ENCODE measurements at places on chromosomes 4 and X. TPM values are rescaled to one million over a fixed set of nuclear protein-coding genes. Genes with fewer than 3 reads are reported as not detected.

- DNase-seq = no peak
Measured at GRCh38 chr4:107066621-107067020, 30.5 kb upstream of the DKK2 start.

LDOC1 gene
- total RNA-seq = 137 TPM

- no peak for DNase-seq
Measured at GRCh38 chrX:154059231-154059630, 38.3 kb downstream of the MECP2 start.

GRCh38 chr4:76616526-76616925 lies 181.5 kb downstream of the SHROOM3 start:
- DNase-seq = no peak

DNA sequence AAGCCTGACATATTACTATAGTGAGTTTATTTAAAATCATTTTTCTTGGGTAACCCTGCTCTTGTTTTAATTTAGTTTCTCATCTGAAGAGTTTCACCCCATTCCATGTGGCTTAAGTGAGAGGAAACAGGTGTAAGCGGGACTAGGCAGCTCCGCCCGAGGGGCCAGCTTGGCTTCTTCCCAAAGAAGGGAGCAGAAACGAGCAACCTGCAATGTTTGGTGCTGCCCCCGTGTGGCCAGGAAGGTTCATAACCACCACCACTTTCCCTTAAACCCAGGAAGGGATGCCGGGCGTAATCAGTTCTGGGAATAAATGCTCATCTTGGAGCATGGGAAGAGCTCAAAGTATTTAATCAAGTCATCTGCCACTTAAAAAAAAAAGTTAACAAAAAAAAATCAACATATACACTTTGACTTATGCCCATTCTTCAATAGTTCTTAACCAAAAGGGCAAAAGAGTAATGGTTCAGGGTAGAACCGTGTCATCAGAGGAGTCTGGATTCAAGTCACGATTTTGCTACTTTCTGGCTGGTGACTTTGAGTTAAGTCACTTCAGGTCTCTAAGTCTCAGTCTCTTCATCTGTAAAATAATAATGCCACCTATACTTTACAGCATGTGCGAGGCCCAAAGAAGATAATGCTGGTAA lies 147.9 kb downstream of the NSUN7 start:
- peak; percentile 83 for DNase-seq

DNA sequence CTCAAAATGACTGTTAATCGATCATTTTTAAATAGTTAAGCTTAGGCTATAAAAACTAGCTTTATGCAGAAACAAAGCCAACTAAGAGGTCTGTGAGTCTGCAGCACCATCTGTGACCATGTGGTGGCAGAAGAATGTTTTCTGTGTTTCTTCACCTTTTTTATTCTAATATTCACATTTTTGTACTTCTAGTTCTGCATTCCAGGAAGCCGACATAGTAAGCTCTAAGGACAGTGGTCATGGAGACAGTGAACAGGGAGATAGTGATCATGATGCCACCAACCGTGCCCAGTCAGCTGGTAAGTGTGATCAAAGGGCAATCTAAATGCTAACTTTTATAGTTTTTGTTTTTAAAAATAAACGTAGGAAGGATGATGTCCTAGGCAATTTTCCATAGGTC lies 5.6 kb downstream of the PCDH10 start:
- DNase-seq = no peak

DNA sequence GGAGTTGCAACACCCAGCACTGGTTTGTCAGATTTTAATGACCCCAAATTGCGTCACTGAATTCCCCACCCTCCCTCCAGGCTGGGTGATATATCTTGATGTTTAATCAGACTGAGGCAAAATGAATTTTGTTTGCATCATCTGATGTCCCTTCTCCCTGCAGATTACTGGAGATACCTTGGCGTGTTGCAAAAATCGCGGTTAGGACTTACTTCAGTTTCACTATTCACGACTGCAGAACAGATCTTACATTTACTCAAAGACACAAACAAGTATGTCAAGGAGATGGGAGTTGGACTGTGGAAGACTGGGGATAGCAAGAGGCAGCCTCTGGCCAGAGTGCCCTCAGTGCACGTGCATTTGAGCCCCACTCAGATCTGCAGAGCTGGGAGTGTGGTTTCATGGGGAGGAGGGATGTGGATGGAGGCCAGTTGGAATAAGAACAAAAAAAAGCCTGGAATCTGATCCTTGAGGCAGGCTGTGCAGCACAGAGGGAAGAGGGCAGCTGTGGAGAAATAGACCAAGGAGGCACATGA lies 92.2 kb upstream of the MTM1 start:
- DNase-seq = no peak
